Psoas muscle (tissue), 8 donors: ENCODE measurements at places on chromosomes 4 and X.

DNA sequence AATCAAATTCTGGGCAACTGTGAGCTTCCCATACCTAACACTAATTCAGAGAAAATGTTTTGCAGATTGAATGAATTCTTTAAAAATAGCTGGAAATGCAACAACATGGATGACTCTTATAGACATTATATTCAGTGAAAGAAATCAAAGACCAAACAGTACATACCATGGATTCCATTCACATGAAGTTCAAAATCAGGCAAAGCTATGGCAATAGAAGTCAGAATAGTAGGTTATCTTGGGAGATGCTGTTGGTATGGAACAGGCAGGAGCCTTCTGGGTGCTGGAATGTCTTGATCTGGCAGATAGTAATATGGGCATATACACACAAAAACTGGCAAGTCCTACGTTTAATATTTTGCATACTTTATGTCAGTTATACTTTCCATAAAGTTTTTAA is 25.5 kb upstream of the CBLL2 start:
- no peak for DNase-seq

DNA sequence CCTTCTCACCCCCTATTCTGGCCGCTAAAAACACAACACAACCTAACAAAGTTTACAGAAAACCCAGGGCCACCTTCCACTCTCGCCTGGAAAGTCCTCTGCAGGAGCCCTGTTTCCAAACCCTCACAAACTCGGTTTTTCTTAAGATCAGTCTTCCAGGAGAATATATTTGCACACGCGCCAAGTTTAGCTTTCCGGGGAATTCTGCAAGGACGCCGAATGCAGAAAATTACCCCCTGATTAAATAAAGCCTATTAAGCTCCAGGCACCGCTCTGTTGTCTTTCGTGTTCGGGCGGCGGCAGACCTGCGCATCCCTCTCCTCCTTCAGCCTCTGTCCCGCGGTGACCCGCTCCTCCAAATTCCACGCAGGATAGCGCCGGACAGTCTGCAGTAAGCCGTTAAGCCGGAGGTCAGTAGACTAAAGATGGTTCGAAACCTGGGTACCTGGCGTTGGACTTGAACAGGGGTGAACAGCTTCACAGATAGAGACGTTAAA is 5.0 kb downstream of the MSX1 start:
- no peak for DNase-seq

DNA sequence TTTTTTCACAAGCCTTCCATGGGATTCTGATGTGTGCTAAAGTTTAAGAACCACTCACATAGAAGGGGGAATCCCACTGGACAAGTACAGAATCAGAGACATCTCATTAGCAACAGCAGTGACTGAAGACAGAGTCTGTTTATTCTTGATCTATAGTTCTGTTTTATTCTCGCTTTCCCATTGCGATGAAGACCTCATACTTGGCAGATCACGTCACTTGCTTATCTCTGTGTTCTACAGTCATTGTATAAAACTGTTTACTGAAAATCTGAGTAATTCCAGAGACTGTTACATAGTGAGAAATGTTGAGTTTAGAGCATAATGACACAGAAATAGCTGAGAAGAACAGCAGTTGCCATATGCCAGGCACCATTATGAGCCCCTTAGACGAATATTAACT is 185.5 kb downstream of the PTTG2 start:
- DNase-seq, result no peak

- DNase-seq, result no peak
Observed at GRCh38 chrX:118115953-118116712, 477 bp downstream of the KLHL13 start.

DNA sequence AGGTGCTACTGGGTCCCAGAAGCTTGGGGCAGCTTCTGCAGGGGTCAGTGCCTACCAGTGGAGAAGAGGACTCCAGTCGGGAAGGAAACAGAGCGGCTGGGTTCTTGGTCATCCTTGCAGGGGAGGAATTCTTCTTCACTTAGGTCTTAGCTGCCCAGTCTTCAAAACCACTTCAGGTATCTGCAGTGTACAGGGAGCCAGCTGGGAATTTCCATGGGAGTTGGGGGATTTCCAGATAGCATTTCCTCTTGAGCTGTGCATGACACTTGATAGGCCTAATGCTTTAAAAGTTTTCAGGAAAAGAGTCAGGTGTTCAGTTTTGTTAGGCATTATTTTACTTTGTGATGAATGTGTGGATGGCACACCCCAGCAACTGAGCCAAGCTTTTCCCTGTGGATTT is 58.1 kb upstream of the ENPP6 start:
- no peak for DNase-seq

GRCh38 chr4:107931775-107932321 is 499 bp downstream of the CYP2U1 start:
- no peak for DNase-seq
